Foreskin keratinocyte (primary cell): ENCODE measurements at places on chromosomes 2 and 18.

DNA sequence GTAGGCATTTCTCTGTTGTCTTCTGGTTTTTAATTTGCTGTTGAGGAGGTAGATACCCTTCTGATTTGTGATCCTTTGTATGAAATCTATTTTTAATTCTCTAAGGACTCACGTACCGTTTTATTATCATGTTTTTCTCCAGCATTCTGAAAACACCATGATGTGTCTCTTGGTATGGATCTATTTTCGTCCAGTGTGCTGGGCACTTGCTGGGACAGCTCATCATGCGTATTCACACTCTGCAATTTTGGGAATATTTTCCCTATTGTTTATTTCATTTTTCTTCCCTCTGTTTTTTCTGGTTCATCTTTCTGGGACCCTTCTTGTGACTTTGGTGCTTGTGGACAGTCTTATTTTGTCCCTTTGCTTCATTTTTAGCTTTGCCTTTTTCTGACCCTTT, 21.9 kb downstream of the RPIA start:
- no peak for DNase-seq

DNA sequence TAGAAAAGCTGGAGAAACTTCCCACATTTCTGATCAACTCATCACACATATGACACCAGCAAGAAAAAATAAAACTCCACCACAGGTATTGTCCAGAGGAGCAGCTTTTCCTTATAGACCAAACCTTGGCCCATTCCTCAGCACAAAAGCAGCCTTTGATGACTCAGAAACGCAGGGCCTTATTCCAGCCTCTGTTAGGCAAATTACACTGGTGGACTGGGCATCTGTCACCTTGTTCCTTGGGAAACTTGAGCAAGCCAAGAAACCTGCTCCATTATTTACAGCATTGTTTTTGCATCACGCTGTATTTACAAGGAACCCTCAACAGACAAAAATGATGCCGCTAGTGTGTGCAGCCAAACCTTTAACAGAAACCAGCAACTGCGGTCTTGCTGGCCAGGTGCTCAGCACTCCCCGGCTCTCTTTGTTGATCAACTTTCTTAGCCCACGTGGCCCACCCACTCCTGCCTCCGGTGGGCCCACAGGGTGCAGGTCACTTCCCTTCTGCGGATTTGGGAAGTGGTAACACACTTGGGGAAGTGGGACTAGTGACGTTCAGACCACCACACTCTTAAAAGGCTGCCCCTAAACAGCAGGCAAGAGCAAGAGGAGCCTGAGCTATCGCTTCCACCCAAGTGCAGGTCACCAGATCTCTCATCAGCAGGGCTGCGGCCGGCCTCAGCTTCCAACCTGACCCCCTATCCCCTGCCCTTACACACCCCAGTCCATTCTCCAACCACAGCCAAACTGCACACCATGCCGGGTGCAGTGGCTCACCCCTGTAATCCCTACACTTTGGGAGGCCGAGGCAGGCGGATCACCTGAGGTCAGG, 1.5 kb downstream of the AP1S3 start:
- DNase-seq: no peak

GRCh38 chr2:240291337-240292034, 144.0 kb upstream of the GPC1 start:
- no peak for DNase-seq

- DNase-seq: no peak
These were observed 25.8 kb upstream of the CYTIP start for GRCh38 chr2:157469726-157470125.

- no peak for DNase-seq
These were observed 19.0 kb downstream of the DYM start for GRCh38 chr18:49441338-49441938.

DNA sequence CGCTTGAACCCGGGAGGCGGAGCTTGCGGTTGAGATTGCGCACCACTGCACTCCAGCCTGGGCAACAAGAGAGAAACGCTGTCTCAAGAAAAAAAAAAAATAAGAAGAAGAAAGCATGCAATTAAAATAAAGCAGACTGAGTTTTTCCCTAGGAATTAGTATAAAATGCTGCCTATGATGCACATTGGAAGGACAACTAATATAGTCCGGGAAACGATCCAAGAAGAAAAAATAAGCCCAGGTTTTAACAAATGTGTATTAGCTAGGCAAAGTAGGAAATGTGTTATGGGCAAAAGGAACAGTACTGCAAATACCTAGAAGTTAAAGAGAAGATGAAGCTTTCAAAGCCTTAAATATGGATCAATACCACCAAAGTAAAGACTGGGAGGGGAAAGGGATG, 64.0 kb downstream of the SPIRE1 start:
- DNase-seq: no peak
